ENCODE measurements at places on chromosomes 16 and 17.

DNA sequence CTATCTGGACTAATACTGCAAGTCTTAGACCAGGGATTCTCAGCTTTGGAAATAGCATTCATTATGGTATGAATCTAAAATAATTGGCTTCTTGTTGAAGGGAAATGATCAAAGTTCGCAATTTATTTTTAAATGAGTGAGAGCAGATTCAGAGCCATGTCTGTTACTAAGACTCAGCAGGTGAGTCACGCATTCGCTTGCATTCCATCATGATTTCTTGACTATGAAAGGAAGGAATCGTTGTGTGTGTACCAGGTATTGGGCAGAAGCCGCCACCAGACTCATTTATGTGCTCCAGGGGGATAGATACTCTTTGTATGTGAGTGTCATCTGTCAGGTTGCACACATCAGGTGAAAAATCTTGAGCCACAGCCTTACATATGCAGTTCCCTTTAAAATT, 10.8 kb downstream of the GSG1L2 start:
- DNase-seq, result no peak

DNA sequence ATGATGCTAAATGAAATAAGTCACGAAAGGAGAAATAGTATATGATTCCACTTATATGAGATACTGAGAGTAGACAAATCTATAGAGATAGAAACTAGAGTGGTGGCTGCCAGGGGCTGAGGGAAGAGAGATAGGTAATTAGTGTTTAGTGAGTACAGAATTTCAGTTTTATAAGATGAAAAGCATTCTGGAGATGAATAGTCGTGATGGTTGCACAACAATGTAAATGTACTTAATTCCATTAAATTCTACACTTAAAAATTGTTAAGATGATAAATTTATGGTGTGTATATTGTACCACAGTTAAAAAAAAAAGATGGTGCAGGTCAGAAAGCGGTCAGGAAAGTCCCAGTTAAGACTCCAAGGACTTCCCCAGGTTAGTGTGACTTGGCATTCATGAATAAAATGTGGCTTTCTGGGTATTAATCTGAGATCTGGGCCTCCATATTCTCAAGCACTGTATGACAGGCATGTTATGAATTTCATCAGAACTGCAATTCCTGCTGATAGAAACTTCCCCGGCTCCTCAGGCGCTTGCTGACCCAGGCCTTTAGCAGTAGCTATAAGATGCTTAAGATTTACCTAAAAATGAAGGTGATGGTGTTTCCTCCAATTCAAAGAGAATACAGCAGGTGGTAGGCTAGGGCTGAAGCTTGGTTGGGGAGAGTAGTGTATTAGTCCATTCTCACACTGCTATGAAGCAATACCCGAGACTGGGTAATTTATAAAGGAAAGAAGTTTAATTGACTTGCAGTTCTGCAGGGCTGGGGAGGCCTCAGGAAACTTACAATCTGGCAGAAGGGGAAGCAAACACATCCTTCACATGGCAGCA, 115.3 kb upstream of the SOX9 start:
- DNase-seq, result no peak

GRCh38 chr16:86383488-86384262, 126.7 kb upstream of the FOXF1 start:
- DNase-seq, result no peak

DNA sequence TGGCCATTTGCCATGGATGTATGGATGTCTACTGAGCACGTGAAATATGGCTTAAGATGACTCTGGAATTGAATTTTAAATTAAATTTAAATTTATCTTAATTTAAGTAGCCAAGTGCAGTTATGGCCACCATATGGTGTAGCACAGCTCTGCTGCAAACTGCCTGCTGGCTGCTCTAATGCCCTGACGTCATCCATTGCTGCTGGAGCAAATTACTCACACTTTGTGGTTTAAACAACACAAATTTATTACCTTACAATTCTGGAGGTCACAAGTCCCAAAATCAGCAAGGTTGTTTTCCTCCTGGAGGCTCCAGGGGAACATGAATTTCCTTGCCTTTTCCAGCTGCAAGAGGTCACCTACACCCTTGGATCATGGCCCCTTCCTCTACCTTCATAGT, 679.3 kb upstream of the EEF2KMT start:
- DNase-seq, result no peak

DNA sequence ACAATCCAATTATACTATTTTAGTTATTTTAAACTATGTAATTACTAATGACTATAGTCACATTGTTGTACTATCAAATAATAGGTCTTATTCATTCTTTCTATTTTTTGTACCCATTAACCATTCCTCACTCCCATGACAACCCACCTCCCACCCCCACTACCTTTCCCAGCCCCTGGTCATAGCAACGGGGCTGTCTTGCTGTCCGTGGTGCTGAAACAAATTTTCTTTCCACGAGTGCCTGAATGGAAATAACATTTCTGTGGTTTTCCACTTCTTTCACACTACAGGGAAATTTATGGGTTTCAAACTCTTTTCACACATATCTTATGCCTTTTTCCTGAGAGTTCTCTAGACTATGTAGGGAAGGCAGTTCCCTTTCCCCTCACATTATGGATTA, 326.6 kb downstream of the PHKB start:
- DNase-seq, result no peak
